Muscle of back (tissue), 13 donors: ENCODE measurements at places on chromosomes 4 and X.

- DNase-seq, result no peak
Observed at GRCh38 chrX:39309721-39310152, 508.5 kb downstream of the MID1IP1 start.

DNA sequence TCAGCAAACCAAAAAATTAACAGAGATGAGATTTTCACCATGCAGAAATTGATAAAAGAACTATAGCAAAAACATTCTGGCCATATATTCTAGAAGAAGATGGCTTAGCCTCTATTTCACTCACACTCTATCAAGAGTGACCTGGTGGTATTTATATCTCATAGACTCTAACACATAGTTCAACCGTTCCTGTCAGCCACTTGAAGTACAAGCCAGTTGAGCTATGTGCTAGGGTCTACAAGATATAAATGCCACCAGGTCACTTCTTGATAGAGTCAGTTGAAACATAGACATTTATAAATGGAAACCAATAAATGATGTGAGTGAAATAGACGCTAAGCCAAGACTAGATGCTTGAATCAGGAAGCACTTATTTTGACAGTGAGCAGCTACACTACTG is 836.7 kb upstream of the EPHA5 start:
- no peak for DNase-seq

GRCh38 chr4:184792950-184793555 is 32.7 kb downstream of the ACSL1 start:
- no peak for DNase-seq

- no peak for DNase-seq
Observed at GRCh38 chrX:6505960-6506359, 29.0 kb downstream of the VCX3A start.

DNA sequence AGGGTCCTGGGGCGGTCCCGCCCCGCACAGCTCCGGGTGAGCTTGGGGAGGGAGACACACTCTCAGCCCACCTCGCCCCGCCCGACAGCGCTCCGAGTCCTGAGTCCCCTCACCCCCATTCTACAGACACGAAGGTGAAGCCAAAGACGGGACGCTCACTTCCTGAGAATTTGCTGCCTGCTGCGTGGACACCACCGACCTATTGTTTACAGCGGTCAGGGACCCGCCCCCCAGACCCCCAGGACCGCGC is 796 bp upstream of the ZNF141 start:
- no peak for DNase-seq

DNA sequence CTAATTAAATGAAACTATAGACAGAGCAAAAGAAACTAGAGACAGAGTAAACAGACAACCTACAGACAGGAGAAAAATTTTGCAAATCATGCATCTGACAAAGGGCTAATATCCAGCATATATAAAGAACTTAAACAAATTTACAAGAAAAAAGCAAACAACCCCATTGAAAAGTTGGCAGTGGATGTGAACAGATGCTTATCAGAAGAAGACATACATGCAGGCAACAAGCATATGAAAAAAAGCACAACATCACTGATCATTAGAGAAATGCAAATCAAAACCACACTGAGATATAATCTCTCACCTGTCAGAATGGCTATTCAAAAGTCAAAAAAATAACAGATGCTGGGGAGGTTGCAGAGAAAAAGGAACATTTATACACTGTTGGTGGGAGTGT is 14.8 kb downstream of the ZNF280C start:
- DNase-seq, result no peak

- DNase-seq, result no peak
Observed at GRCh38 chr4:86840858-86841257, 8.3 kb downstream of the SLC10A6 start.

- DNase-seq, result no peak
Observed at GRCh38 chr4:82138374-82138773, 235.4 kb downstream of the HNRNPD start.
